Stimulated activated CD4-positive, alpha-beta T cell treated with anti-CD3 and anti-CD28 coated beads, Interleukin-12 subunit alpha, Interleukin-12 subunit beta, amount 100 ng/mL, for 4 hours (primary cell): ENCODE measurements at places on chromosomes 6 and 20.

- no peak for DNase-seq
Measured at GRCh38 chr20:60559462-60559861, 601.2 kb downstream of the CDH26 start.

GRCh38 chr6:132749111-132749510 lies 8.6 kb downstream of the VNN2 start:
- no peak for DNase-seq

- DNase-seq: no peak
Measured at GRCh38 chr6:11718463-11718862, 60.1 kb downstream of the ADTRP start.

GRCh38 chr6:116406678-116407345 lies 36.1 kb downstream of the DSE start:
- DNase-seq: no peak

DNA sequence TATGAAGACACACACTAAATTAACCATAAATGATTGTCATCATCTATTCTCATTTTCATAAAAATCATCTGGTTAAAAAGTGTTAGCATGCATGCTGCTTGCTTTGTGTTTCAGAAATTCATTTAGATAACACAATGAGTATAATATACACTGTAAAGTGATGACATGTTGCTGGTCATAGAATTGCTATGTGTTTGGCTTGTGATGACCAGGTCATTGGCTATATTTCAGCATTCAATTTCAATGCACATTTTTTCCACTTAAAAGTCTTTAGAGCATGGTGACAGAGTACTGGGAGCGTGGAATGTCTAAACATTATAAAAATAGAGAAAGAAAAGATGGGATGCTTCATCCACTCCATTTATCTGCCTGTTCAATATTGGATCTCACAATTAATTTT lies 1291.1 kb upstream of the MAP3K7 start:
- DNase-seq: no peak
